ENCODE measurements at places on chromosomes 12 and 14.
A peak's percentile ranks its signal among the peaks of the same experiment; 100 is the strongest.

GRCh38 chr14:77133720-77134338 is 7.8 kb downstream of the ZDHHC22 start:
- peak; percentile 24 for DNase-seq

DNA sequence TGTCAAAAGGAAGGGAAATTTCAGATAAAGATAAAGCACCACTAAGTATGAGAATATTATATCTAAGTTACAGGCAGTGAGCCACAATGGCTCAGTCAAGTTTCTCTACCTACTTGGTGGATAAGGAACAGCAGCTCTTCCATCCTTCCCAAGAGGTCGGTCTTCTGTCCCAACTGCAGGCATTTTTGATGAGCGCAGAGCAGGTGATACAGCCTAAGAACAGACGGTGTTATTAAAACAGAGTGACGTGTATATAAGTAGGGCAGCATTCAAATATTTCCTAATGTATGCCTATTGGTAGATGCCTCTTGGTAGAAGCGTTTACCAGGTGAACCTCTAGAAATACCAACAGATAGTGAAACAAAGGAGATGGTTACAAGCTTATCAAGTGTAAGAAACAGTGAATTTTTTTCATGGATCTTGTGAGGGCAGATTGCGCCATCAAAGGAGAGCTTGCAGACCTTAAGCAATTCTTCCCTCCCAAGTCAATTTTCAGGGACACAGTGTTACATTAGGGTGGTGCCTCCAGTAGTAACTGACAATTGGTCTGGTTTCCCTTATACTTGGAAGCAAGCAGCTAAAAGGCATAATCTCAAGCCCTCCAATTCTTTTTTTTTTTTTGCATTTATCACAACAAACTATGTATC is 274.5 kb downstream of the MED13L start:
- no peak for DNase-seq

GRCh38 chr14:91570021-91570420 is 59.9 kb upstream of the PPP4R3A start:
- DNase-seq: no peak

- DNase-seq: no peak
Observed at GRCh38 chr12:23493672-23494071, 455.8 kb downstream of the SOX5 start.

- DNase-seq: no peak
Observed at GRCh38 chr14:92737619-92738188, 10.7 kb downstream of the LGMN start.

DNA sequence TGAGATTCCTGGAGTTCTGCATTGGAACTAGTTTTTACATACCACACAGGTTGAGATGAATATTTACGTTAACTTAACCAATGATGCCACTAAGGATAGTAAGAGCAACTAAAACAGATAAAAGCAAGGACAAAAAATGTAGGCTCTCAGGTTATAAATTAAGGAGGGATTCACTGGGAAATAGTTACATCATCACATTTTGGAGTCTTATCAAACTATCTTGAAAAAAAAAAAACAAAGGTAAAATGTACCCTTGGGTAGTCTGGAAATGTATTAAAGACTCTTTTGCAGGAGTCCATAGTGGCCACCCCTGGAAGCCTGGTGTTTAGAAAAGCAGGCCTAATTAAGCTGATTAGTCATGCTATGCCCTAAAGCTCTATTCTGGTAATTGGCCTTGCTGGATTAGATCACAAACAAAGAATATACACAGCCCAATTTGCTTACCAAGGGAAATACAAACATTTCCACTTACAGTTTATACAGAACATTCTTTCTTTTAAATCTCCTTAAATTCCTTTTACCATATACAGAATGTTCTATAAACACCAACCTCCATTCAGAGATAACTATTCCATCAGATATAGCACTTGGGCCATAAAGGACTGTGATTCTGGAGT is 39.3 kb downstream of the SLC25A47 start:
- DNase-seq: no peak

- no peak for DNase-seq
Observed at GRCh38 chr14:34489324-34489723, 27.3 kb upstream of the SPTSSA start.

GRCh38 chr14:70359076-70359424 is 433 bp downstream of the COX16 start:
- DNase-seq: no peak

GRCh38 chr12:47838286-47838931 is 18.7 kb upstream of the HDAC7 start:
- no peak for DNase-seq

DNA sequence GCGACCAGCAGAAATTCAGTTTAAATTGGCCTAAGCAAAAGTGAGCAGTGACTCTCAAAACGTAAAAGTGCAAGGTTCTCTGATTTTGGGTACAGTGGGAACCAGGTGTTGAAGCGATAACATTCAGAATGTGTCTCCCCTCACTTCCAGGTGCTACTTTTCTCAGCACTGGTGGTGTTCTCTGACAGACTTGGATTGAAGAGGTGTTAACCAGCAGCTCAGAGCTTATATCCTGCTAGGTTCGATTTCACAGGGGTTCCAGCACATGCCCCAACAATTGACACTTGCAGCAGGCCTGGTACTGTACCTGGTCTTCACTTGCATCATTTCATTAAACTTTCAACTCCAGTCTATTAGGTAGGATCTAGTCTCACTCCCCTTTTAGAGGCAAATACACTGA is 680.2 kb downstream of the VRK1 start:
- no peak for DNase-seq

GRCh38 chr12:130825771-130826150 is 13.3 kb downstream of the STX2 start:
- DNase-seq: no peak

GRCh38 chr12:951176-951575 is 1.7 kb upstream of the RAD52 start:
- no peak for DNase-seq

DNA sequence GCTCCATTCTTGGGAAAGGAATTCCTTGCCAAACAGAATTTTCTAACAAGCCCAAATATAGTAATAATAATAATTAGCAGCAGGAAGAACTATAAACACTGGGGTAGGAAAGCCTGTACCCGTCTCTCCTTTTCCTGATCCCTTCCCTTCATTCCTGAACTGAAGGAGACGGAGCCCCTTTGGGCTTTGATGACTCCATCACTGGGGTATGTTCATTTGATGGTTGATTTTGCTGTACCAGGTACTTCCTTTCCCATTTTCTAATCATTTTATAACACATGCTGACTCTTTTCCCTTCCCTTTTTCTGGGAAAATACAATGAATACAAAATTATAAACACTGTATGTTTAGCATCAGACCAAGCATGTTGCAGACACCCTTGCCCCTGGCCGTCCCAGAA is 3.6 kb upstream of the RCOR1 start:
- no peak for DNase-seq

DNA sequence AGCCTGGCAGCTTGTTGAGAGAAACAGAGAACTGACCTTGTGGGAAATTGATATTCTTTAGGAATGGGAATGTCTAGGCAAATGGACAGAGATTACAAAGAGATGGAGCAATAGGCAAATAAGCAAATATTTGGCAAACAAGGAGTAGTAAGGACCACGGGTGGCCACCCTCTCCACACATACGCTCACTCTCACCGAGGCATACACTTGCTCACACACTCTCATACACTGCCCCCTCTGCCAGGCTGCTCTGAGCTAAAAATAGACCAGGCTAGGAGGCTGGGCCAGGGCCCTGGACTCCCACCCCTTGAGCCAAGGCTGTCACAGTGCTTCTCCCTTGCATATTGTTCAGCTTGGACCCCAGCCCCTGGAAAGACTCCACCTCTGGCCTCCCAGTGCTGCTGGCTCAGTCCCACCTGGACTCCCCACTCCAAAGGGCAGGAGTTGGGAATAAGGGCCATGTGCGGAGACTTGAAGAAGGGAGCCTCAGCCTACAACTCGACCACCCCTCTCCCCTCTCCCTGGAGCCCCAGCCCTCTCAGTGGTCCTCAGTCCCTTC is 1.1 kb downstream of the PPP1R1A start:
- DNase-seq: no peak

GRCh38 chr12:120007272-120007671 is 18.2 kb downstream of the BICDL1 start:
- DNase-seq: peak; percentile 65

GRCh38 chr14:86510491-86510890 is 980.5 kb downstream of the FLRT2 start:
- DNase-seq: no peak

DNA sequence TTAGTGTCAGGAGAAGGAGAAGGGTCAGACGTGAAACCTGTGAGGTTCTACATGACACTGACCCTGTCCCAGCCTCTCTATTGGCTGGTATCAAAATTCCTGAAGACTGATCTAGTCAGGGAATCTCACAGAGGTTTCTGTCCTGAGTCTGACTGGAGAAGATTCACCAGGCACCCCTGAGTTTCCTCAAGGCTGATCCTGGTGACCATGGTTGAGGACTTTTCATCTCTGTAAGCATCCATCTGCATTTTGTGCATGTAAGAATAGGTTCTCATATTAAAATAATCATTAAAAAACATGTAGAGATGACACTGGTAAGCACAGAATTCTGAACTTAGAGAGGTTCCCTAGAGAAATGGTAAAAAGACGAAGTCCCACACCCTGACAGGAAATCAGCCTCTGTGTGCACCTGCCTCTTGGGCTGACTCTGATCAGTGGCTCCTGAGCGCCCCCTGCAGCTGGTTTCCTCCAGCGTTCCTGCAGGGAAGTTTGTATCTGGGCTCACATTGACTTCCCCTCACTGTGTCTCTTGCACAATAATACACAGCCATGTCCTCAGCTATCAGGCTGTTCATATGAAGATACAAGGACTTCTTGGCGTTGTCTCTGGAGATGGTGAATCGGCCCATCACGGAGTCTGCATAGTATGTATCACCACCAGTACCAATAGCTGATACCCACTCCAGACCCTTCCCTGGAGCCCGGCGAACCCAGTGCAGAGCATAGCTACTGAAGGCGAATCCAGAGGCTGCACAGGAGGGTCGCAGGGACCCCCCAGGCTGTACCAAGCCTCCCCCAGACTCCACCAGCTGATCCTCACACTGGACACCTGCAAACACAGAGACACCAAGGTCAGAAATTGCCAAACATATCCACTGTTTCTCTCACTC is 991.9 kb downstream of the TMEM121 start:
- peak; percentile 91 for DNase-seq

DNA sequence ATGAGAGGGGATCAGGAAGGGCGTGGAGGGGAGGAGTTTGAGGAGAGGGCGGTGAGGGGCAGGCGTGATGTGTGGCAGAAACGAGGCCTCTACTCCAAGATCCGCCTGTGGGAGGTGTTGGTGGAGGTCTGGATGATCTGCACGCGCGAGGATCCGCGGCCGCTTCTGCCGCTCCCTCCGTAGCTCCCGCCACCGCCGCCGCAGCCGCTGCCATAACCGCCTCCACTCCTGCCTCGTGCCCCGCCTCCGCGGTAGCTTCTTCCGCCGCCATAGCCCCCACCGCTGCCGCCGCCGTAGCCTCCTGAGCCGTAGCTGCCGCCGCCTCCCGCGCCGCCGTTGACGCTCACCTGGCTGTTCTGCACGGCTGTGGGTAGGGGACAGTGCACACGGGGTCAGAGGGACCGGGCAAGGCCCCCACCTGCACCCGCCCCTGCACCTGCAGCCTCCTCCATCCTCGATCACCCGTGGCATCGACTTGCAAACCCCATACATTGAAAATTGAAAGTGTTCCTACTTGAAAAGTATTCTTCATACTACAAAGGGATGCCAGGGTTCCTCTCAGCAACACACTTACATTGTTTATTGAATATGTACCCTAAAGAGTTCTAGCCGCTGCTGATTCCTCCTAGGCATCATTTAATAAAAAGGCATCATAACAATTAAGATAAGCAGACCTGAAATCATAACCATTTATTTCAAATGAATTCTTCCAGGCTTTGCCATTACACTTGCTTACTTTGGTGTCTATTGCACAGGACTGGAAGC is 11.1 kb upstream of the KRT1 start:
- peak; percentile 72 for DNase-seq

DNA sequence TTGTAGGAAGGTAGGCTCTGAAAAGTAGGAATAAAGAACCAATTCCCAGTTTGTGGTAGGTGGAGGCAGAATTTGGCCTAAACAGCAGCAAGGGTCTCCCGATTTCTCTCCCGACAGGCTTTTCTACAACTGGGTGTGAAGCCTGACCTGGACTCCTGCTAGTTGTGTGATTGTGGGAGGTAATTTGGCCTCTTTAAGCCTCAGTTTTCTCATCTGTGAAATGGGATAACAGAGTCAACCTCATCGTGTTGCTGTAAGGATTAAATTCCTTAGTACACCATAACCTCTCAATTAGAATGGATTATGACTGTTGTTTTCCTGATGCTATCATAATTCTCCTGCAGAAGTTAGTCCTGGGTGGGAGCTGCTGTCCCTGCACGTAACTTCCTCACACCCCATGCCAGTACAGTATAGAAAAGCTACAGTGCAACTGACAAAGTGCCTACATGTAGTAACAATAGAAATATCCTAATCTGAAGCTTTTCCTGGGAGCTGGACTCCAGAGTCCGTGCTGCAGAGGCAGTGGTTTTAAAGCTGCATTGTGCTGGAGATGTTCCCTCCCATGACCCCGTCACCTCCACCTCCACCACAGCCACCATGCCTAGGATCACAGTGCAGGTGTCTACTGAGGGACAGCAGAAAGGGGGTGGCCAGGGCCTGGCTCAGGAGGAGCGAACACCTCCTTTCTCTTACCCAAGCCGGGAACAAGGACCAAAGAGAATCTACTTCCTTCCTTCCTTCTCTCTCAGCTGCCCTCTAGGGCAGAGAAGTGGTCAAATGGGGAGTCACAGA is 76.5 kb downstream of the FBXL14 start:
- DNase-seq: no peak

GRCh38 chr14:70665448-70666360 is 24.0 kb downstream of the TTC9 start:
- no peak for DNase-seq

- peak; percentile 26 for DNase-seq
Observed at GRCh38 chr12:92136026-92136730, 9.5 kb downstream of the BTG1 start.

GRCh38 chr14:51855234-51855633 is 5.2 kb upstream of the GNG2 start:
- DNase-seq: no peak

GRCh38 chr14:60093606-60094005 is 1.9 kb downstream of the PCNX4 start:
- no peak for DNase-seq

GRCh38 chr12:2806700-2807099 is 5.8 kb upstream of the ITFG2 start:
- no peak for DNase-seq

GRCh38 chr14:95227279-95227860 is 70.0 kb upstream of the DICER1 start:
- no peak for DNase-seq

GRCh38 chr12:55935738-55936151 is 4.8 kb downstream of the DGKA start:
- peak; percentile 51 for DNase-seq

DNA sequence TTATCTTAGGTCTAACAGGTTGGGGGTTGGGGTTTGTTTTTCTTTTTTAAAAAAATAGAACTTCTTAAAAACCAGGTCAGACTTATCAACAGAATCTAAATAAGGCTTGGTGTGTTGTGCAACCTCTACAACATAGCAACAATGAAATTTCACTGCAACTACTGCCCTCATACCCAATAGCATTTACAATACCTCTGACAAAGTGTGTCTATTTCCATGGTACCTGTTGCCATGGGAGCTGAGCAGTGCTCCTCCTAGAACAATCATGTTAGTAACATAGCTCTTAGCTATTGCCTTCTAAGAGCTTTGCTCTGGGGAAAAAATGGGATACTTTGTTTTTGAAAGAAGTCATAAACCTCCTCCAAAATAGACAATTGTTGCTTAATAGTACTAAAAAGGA is 103.3 kb upstream of the CCDC175 start:
- DNase-seq: no peak

- DNase-seq: no peak
Observed at GRCh38 chr12:115572440-115572839, 705.1 kb downstream of the MED13L start.
